ENCODE measurements at places on chromosomes 6 and 20.

DNA sequence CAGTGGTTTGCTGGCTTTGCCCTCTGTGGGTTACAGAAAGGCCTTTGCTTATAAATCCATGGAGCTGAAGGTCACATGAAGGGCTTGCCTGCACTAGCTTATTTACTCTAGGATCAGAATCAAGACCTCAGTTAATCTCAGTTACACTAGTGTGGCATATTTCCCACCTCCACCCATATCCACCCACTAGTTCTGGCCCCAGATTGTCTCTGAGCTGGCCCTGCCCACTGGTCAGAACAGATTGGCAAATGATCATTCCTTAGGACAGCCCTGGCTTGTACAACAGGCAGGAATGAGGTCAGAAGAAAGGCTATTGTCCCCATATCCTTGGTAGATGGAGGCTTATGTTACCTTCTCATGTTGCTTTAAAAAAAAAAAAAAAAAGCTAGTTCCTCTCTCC lies 33.3 kb upstream of the SASH1 start:
- DNase-seq: no peak

- DNase-seq: no peak
Observed at GRCh38 chr20:61821735-61822134, 243.9 kb downstream of the TAF4 start.

DNA sequence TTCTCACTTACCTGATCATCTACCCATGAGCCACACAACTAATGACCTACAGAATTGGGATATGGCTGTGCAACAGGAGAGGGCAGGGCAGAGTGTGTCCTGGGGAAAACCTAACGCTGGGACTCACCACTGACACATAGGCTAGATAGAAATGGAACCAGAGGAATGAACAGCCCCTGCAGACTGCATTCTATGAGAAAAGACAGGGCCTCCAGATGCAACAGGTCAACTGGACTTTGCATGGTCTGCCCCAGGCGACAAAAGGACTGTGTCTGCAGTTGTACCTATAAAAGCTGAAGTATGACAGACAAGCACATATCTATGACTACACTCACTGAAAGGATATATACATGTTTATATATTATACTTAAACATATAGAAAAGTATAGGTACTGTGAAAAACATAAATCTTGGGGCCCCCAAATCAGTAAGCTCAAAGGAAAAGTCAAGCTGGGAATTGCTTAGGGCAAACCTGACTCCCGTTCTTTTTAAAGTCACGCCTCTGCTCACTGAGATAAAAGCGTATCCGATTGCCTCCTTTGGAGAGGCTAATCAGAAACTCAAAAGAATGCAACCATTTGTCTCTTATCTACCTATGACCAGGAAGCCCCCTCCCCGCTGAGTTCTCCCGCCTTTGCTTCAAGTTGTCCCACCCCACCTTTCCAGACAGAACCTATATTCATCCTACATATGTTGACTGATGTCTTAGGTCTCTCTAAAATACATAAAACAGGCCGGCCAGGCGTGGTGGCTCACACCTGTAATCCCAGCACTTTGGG lies 68.5 kb downstream of the EPB41L2 start:
- DNase-seq: no peak

GRCh38 chr20:36307412-36308325 lies 1.5 kb downstream of the DLGAP4 start:
- no peak for DNase-seq

GRCh38 chr6:74577619-74578018 lies 628.2 kb downstream of the COL12A1 start:
- DNase-seq: no peak

DNA sequence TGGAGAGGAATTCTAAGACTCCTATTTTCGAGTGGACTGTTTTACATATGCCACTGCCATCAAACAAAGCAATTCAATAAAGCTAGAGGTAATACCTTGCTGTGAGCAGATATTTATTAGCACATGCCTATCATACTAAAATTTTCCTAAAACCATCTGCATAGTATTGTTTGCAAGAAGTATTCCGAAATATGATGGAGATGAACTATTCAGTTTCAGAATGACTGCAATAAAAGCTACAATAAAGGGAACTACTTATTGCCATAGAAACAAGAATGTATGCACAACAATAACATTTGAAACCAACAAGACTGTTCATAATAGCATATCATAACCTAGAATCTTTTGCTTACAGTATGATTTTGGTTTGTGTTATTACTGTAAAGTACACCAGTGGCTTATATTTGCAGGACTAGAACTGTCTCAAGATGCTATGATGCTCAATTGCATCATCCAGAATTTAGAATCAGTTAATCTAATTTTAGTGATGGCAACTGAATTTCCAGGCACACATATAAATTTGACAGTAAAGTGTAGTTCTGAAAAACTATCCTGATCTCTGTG lies 144.3 kb downstream of the GRIK2 start:
- no peak for DNase-seq

DNA sequence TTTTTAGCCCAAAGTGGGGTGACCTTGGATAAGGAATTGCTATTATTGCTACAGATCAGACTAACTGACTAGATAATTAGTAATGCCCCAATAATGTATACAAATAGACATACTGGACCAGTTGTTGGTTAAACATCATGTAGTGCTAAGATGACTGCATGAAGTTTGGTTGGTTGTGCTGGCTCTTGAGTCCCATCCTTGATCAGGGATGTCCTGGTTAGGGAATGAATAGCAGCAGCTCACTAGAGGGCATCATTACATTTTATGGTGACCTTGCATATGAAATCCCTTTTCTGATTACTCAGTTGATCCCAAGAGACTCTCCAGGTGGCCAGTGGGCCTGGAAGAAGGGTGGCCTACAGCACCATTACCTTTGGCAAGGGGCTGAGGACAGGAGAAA lies 10.9 kb downstream of the TPBG start:
- DNase-seq: no peak

DNA sequence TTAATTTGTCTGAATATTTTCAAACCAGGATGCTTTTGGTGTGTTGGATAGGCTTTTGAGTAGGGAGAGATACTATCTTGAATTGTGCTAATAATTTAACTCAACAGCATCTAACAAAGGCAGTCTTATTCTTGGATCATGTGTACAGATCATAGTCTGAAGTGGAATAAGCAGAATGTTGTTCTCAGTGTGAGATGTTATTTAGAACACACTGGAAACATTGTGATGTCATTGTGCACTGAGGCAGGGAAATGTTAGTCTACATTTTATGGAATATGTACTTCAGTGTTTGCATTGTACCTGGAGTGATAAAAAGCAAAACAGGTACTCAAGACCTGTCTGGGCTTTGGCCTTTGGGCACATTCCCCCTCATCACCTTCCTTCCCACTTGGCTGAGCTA lies 35.0 kb downstream of the RNF144B start:
- DNase-seq: no peak

DNA sequence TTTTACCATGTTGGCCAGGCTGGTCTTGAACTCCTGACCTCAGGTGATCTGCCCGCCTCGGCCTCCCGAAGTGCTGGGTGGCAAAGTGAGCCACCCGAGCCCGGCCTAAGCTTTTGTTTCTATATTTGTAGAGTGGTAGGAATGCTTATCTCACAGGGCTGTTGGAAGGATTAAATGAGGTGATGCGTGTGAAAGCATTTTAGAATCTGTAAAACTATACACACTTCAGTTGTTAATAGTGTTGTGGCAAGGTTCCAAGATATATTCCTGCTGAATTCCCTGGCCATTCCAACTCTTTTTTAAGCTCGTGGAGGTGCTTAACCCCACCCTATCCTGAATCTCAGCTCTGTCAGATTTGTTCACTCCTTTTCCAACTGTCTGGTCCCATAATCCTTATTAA lies 89.9 kb upstream of the AKIRIN2 start:
- DNase-seq: no peak

GRCh38 chr6:1878330-1878729 lies 268.6 kb downstream of the FOXC1 start:
- DNase-seq: no peak

DNA sequence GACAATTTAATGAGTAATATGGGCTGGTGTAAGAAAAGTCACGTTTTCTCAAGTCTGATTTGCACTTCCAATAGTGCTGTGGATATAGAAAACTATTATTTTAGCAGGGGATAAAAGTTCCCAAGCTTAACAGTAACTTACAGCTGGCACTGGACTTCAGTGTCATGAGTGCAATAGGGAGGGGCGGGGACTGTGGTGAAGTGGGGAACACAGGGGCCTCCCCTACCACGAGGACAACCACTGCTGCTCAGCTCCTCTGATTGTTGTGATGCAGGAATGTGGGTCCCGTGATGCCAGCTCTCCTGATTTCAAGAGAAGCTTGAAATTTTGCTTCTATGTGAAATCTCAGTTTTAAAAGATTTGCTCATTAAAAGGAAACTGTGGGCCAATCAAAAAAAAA lies 24.0 kb downstream of the SLC13A3 start:
- DNase-seq: no peak

GRCh38 chr20:38377039-38377685 lies 30.9 kb downstream of the LBP start:
- DNase-seq: no peak

DNA sequence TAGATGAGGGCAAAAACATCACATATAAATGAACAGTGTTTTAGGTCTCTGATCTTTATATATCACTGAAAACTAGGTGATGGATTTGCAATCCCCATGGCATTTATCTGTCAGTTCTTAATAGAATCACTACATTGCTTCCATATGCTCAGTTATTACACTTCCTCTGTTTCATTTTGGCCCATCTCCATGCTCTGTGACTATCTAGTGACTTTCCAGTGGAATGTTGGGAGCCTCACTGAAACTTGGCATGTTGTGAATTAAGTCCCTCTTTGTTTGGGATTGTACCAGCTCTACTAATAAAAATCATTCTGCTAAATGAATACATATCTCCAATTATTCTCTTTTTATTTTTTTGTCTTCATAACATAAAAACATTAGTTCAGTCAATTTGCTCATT lies 226.1 kb upstream of the CEP162 start:
- no peak for DNase-seq

DNA sequence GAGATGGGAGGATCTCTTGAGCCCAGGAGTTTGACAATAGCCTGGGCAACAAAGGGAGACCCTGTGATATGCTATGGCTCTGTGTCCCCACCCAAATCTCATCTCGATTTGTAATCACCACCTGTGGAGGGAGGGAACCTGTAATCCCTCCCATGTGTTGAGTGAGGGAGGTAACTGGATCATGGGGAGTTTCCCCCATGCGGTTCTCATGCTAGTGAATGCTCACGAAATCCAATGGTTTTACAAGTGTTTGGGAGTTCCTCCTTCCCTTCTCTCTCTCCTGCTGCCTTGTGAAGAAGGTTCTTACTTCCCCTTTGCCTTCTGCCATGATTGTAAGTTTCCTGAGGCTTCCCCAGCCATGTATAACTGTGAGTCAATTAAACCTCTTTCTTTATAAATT lies 3.4 kb downstream of the NUDT3 start:
- no peak for DNase-seq

GRCh38 chr20:2799271-2799670 lies 1.2 kb downstream of the CPXM1 start:
- no peak for DNase-seq

DNA sequence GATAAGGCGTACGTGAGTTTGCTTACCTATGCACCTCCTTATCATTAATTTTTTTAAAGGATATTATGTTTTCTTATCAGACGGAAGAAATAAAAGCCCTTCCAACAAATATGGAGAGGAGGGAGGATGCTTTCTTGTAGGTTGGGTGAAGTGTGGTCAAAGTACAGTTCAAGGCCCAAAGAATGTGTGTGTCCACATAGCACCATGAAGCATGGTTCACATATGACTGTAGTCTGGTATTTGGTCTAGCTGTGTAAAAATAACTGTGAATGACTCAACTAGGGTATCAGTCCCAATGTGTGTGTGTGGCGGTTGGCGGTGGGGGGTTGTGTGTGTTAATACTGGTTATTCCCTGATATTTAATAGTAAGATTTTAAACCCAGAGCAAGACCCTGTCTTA lies 212.7 kb downstream of the TMEM242 start:
- DNase-seq: no peak

DNA sequence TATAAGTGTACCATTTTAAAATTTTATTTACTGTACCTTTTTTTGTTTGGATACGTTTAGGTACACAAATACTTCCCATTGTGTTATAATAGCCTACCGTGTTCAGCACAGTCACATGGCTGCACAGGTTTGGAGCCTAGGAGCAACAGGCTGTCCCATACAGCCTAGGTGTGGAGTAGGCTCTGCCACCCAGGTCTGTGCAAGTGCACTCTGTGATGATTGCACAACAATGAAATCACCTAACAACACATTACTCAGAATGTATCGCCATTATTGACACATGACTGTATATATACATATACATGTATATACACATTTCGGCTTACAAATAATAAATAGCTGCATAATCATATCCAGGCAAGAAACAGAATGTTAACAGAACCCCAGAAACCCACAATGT lies 15.4 kb downstream of the SERAC1 start:
- no peak for DNase-seq

- no peak for DNase-seq
Observed at GRCh38 chr20:3402453-3402852, 5.0 kb downstream of the DNAAF9 start.

GRCh38 chr20:35293303-35294292 lies 1.4 kb upstream of the FAM83C start:
- no peak for DNase-seq

DNA sequence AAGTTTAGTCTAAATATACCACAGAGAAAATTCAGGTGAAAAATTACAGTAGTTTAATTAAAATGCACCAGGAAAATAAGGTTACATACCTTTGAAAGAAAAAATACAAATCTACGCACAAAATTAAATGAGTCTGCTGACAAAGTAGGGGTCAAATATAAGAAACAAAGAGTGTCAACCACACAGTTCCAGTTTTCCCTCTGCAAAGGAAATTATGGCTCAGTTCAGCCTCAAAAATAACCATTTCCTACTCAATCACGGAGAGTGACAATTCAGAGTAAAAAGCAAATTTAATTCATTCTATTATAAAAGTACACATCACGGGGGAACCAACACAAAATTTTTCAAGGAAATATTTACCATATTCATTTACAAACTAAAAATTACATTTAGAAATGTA lies 124.8 kb downstream of the PTPRK start:
- no peak for DNase-seq

DNA sequence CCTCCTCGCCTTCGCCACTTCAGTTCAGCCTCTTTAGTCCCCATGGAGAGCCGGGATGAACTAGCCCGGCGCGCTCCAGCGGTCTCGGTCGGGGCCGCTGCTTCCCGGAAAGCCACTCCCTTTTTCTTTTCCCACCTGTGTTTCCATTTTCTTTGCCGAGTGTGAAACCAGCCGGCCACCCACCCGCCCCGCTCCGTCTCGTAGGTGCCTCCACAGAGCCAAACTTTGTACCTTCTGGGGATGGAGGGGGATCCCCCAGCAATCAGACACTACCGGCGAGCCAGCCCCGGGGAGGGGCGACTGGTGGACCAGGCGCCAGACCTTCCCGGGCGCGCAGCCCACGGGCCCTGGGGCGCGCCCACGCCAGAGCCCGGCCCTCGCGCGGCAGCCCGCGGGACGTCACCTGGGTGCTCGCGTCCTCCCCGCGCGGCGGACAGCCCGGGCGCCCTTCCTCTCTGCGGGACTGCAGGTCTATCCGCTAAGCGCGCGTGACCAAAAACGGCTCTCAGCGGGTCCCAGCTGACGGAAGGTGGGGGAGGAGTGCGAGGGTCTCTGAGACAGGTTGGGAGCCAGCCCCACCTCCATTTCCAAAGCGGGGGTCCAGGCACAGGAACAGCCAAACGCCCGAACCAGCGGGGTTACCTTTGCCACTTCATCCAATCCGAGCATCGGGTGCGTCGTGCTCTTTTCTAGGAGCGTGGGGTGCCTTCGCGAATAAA lies at the start of gene MCHR2:
TSS of gene MCHR2 (minus strand) at position 691 of the 719 bp plus-strand sequence. CDS start 38,076 bp downstream, outside the sequence.
- no peak for DNase-seq

Measured in RCC 7860 (cell line).